ENCODE measurements at places on chromosomes 7 and 10. TPM values are rescaled to one million over a fixed set of nuclear protein-coding genes. Genes with fewer than 3 reads are reported as not detected.

RSPH10B2 gene
- total RNA-seq: 0.11 TPM

CADPS2 gene
- 27.3 TPM for total RNA-seq

GPER1 gene
- 18.0 TPM for total RNA-seq

MKI67 gene
- 17.0 TPM for total RNA-seq

RADIL gene
- total RNA-seq: 1.0 TPM

RAPGEF5 gene
- 3.4 TPM for total RNA-seq

HOXA9 gene
- 29.9 TPM for total RNA-seq

PKD1L1 gene
- total RNA-seq: 0.13 TPM

ADRA2A gene
- total RNA-seq: 8.9 TPM

CALHM1 gene
- total RNA-seq: not detected

C10orf105 gene
- total RNA-seq: 2.9 TPM

VIM gene
- total RNA-seq: 8,245 TPM

CTAGE15 gene
- total RNA-seq: not detected

CPED1 gene
- total RNA-seq: 41.6 TPM

TAS2R41 gene
- not detected for total RNA-seq

EBLN1 gene
- total RNA-seq: not detected

PLXNA4 gene
- total RNA-seq: 14.5 TPM

TAF3 gene
- 3.0 TPM for total RNA-seq

PNLIPRP3 gene
- total RNA-seq: not detected

CACNB2 gene
- total RNA-seq: 1.0 TPM

HOXA11 gene
- total RNA-seq: 15.3 TPM

CNNM1 gene
- 0.11 TPM for total RNA-seq

CDK5 gene
- total RNA-seq: 9.8 TPM

CLIP2 gene
- 32.1 TPM for total RNA-seq

FBXL13 gene
- 1.6 TPM for total RNA-seq

ACTL6B gene
- total RNA-seq: not detected

EIF5AL1 gene
- 1.5 TPM for total RNA-seq

MYL10 gene
- total RNA-seq: not detected

PTER gene
- total RNA-seq: 28.1 TPM

ZNF727 gene
- total RNA-seq: 2.9 TPM

IDI1 gene
- total RNA-seq: 68.9 TPM

AGR3 gene
- total RNA-seq: not detected

TLX1 gene
- not detected for total RNA-seq

UFSP1 gene
- total RNA-seq: 2.2 TPM

SPDYE18 gene
- total RNA-seq: not detected

NEBL gene
- 59.6 TPM for total RNA-seq

RUFY2 gene
- total RNA-seq: 42.9 TPM

MTERF1 gene
- total RNA-seq: 17.1 TPM

PPP1R9A gene
- total RNA-seq: under 0.01 TPM

MOGAT3 gene
- not detected for total RNA-seq

NPSR1 gene
- not detected for total RNA-seq

CRHR2 gene
- total RNA-seq: not detected

C10orf90 gene
- 3.9 TPM for total RNA-seq

AKR1C8 gene
- total RNA-seq: not detected

ACSM6 gene
- not detected for total RNA-seq

FAM25G gene
- not detected for total RNA-seq

TMEM176A gene
- total RNA-seq: not detected

BHLHA15 gene
- total RNA-seq: 0.26 TPM

ANTXRL gene
- not detected for total RNA-seq

TMEM236 gene
- 0.22 TPM for total RNA-seq

RTKN2 gene
- total RNA-seq: 2.1 TPM

ZNF277 gene
- 53.3 TPM for total RNA-seq

NPC1L1 gene
- under 0.01 TPM for total RNA-seq

NKX1-2 gene
- not detected for total RNA-seq

All from articular chondrocyte of knee joint (primary cell).